ENCODE measurements at places on chromosomes 6 and 20. TPM values are rescaled to one million over a fixed set of nuclear protein-coding genes. Genes with fewer than 3 reads are reported as not detected.

DNA sequence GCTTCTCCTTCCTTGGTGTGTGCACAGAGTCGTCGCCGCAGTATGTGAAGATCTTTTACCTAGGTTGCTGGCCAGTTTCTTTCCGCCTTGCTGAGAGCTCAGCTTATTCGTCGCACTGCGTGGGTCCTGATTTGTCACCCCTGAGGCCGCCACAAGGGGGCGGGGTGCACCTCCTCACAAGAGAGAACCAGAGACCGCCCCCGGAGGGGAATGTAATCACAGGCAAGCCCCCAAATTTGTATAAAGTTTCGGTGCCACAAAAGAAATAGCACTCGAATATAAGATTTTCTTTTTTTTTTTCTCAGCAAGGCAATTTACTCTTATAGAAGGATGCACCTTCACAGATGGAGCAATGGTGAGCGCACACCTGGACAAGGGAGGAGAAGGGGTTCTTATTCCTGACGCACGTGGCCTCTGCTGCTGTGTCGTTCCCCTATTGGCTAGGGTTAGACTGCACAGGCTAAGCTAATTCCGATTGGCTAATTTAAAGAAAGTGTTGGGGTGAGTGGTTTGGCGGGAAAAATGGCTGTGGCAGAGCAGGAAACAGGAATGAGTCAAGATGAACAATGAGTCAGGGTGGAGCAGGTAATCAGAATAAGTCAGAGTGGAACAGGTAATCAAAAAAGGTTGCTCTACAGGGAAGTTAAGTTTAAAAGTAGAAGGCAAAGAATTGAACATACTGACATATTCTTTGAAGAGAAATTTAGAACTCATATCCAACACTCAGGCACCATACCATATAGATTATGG is 19.5 kb downstream of the NCOA3 start:
- no peak for DNase-seq

GRCh38 chr6:53702316-53702715 is 36.8 kb upstream of the KLHL31 start:
- no peak for DNase-seq

GRCh38 chr6:127945434-127946097 is 44.7 kb upstream of the THEMIS start:
- no peak for DNase-seq

DNA sequence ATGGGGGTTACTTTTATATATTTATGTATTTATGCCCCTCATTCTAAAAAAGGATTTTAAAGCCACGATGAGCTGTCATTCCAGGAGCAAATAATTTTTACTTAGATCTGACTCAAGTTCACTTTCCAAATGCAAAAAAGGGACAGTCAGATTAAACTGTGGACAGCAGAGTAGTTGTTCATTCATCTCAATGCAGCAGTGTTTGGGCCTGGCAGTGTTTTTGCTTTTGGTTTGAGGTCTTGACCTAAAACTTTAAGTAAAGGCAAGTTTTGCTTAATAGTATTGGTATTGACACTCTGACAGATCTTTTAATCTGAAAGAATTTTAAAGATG is 13.9 kb downstream of the JARID2 start:
- no peak for DNase-seq

GRCh38 chr6:1901556-1901955 is 291.8 kb downstream of the FOXC1 start:
- DNase-seq: no peak

- DNase-seq: no peak
These were observed 40.0 kb upstream of the KCNK16 start for GRCh38 chr6:39362487-39362865.

- DNase-seq: peak; percentile 14
These were observed 1.1 kb downstream of the LRRC1 start for GRCh38 chr6:53795702-53796450.

DNA sequence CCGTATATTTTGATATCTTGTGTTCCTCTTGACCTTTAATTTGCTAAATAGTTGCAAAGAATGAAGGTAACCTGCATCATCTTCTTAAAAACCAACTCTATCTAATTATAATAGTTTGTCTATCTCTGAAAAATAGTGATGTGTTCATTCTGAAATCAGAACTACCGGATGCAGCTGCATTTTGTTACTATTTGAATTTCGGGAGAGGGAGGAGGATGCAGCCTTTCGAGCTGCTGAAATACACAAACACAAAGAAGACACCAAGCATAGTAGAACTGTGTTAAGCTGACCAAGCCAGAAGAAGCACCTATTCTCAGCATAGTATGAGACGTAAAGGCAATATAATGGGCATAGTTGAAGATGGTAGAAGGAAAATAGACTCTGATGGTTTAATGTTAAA is 33.1 kb downstream of the PTPN1 start:
- DNase-seq: no peak

- no peak for DNase-seq
These were observed 42.9 kb downstream of the CDH26 start for GRCh38 chr20:60001108-60001507.

GRCh38 chr20:33575282-33575681 is 85.4 kb downstream of the CBFA2T2 start:
- DNase-seq: no peak

GRCh38 chr20:11332381-11332780 is 585.3 kb upstream of the BTBD3 start:
- no peak for DNase-seq

- DNase-seq: no peak
These were observed 104.8 kb upstream of the PTPN1 start for GRCh38 chr20:50405235-50405914.

GRCh38 chr6:63517221-63517620 is 55.1 kb upstream of the LOC128125822 start:
- DNase-seq: no peak

DNA sequence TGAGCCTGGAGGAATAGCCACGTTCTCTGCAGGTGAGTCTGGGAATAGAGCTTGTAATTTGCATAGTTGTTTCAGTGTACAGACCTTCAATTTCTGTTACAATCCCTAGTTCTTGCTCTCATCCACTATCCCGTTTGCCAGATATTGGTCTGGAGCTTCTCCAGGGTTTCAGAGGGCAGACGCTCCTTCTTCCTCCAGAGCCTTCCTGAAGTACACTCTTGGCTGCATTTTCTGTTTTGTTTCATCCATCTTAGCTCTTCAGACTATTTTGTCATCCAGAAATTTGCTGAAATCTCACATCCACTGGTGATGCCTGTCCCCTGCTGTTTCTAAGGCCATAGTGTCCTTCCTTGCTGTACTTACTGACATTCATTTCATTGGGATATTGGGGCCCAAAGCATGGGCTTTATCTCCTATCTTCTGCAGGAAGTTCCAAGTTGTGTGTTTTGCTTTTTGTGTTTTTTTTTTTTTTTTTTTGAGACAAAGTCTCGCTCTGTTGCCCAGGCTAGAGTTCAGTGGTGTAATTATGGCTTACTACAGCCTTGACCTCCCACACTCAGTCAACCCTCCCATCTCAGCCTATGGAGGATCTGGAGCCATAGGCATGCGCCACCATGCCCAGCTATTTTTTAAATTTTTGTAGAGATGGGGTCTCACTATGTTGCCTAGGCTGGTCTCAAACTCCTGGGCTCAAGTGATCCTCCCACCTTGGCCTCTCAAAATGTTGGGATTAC is 18.7 kb downstream of the CDS2 start:
- no peak for DNase-seq

- DNase-seq: no peak
These were observed 45.9 kb upstream of the CDH22 start for GRCh38 chr20:46354207-46354555.

DNA sequence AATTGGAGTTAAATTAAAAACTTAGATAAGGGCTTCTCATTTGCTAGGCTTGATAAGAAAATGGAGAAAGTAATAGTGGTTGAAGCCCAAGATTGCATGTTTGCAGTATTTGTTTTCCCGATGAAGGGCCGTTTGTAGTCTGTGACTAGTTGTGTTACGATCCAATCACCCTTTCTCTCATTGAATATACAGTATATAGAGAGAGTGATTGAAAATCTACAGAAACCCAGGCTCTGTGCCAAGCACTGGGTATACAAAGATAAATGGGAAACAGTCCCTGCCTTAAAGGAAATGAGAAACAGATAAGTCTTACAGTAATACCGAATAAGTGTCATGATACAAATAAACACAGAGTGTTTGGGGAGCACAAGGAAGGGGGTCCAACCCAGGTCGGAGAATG is 55.2 kb upstream of the CDKAL1 start:
- no peak for DNase-seq

DNA sequence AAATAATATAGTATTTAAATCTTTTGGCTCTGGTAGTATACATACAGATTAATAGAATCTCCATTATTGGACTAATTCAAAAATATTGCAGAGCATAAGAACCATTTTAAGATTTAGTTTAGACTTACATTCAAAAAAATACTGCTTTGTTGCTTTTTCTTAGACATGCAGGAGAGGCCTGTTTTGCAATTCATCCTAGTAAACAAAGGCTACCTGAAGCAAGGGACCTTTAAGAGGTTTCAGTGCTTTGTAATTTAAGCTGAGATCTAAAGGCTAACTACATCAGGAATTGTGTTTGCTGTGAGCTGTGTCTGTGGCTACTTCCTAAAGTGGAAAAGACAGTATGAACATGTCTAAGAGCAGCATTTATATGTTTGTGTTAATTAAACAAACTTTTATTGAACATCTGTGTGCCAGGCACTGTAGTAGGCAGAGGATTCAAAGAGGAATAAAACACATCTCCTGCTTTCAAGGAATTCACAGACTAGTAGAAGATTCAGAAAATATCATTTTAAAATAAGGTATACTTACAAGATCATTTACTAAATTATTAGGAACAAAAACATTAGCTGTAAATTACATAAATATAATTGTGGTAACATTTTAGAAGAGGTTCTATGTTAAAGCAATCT is 29.1 kb upstream of the CALHM6 start:
- DNase-seq: no peak

The SLC17A1 gene
- total RNA-seq: not detected

The C20orf202 gene
- not detected for total RNA-seq

The TFEB gene
- total RNA-seq: 12.5 TPM

The SLC26A8 gene
- not detected for total RNA-seq

The SLC35F1 gene
- total RNA-seq: not detected

The MED23 gene
- total RNA-seq: 34.3 TPM

The DDRGK1 gene
- total RNA-seq: 58.9 TPM

The ALDH8A1 gene
- total RNA-seq: 1.0 TPM

The BPI gene
- total RNA-seq: not detected

The SNAP25 gene
- not detected for total RNA-seq

The CEP250 gene
- 56.8 TPM for total RNA-seq

Data from activated CD4-positive, alpha-beta T cell treated with anti-CD3 and anti-CD28 coated beads, Interleukin-2, amount 10 ng/mL, durations not matched to agents 7 days and 5 days (primary cell).